ENCODE measurements at places on chromosomes 5 and 9.
A peak's percentile ranks its signal among the peaks of the same experiment; 100 is the strongest.

- peak; percentile 14 for DNase-seq
These were observed 18.7 kb downstream of the HSD17B4 start for GRCh38 chr5:119470851-119471451.

- peak; percentile 83 for DNase-seq
These were observed 39.2 kb upstream of the PCA3 start for GRCh38 chr9:76725011-76725546.

- no peak for DNase-seq
These were observed 156.4 kb upstream of the RUSC2 start for GRCh38 chr9:35333551-35333950.

DNA sequence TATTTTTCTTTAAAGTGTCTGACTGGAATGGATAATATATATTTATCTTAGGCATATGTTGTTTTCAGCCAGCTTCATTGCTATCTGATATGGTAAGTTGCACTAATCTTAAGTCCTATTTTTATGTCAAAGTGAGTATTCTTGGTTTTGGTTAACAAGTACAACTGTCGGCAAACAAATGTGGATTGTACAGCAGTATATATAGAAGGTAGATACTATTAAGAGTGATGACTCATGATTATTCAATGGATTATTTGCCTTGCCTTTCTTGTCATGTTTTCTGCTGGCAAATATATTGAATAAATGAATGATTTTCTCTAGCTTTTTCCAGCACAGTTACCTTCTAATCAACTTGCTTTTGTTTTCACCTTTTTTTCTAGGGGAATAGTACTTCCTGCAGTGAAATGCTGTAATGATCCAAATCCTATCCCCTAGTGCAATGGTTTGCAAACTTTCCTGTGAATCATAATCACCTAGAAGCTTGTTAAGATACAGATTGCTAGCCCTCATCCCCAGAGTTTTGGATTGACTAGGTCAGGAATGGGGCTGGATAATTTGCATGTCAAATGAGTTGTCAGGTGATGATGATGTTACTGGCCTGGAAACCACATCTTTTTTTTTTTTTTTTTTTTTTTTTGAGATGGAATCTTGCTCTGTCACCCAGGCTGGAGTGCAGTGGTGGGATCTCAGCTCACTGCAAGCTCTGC, 60.8 kb upstream of the ARRDC3 start:
- DNase-seq, result no peak

DNA sequence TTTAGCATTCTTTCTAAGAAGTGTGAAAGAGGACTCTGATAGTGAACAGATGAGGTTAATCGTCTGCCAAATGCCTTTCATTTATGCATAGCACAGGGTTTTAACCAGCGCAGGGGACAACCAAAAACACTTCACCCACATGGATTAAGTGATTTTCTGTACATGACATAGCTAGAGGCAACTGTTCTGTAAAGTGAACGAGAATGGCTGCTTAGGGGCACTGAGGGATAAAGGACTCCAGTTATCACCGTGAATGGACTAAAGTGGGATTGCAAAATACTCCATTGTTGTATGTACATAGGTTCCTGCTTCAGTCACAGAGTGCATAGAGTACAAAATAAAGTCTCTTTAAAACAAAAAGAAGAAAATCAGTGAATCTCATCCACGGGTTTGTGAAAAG, 456.8 kb downstream of the DMAC1 start:
- DNase-seq, result no peak

- DNase-seq, result peak; percentile 48
These were observed 15.7 kb downstream of the PNPLA7 start for GRCh38 chr9:137534256-137535119.

GRCh38 chr5:99141534-99142128, 212.8 kb upstream of the CHD1 start:
- no peak for DNase-seq

- no peak for DNase-seq
These were observed 38.9 kb downstream of the ADAMTS2 start for GRCh38 chr5:179306191-179307012.

- no peak for DNase-seq
These were observed 16.8 kb downstream of the ANKH start for GRCh38 chr5:14854799-14855198.

- DNase-seq, result peak; percentile 85
These were observed 4.8 kb upstream of the SMU1 start for GRCh38 chr9:33081128-33081851.

GRCh38 chr9:4196376-4196775, 103.5 kb downstream of the GLIS3 start:
- DNase-seq, result no peak

DNA sequence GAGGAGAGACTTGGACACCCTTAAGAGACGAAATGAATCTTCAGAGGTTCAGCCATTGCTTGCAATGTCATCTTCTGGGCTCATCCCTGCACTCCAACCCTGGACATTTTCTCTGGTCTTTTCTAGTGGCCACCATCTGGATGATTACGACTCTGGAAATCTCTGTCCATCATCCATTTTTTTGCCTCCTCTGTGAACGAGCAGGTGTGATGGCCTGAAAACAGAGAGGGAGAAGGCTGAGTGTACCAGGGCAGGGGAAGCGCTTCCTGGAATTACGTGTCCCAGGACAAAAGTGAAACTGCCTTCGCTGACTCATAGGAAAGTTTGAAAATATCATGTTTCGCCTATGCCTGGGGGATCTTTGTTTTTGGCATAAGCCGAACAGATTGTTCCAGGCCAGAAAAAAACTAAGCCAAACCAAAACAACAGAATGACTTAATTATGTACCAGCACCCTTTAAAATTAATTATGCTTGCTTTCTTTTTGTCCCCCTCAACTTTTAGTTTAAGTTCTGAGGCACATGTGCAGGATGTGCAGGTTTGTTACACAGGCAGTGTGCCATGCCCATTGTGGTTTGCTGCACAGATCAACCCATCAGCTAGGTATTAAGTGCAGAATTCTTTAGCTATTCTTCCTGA, 31.9 kb downstream of the ANKRD33B start:
- no peak for DNase-seq

- no peak for DNase-seq
These were observed 18.2 kb downstream of the TENT2 start for GRCh38 chr5:79630444-79630843.

DNA sequence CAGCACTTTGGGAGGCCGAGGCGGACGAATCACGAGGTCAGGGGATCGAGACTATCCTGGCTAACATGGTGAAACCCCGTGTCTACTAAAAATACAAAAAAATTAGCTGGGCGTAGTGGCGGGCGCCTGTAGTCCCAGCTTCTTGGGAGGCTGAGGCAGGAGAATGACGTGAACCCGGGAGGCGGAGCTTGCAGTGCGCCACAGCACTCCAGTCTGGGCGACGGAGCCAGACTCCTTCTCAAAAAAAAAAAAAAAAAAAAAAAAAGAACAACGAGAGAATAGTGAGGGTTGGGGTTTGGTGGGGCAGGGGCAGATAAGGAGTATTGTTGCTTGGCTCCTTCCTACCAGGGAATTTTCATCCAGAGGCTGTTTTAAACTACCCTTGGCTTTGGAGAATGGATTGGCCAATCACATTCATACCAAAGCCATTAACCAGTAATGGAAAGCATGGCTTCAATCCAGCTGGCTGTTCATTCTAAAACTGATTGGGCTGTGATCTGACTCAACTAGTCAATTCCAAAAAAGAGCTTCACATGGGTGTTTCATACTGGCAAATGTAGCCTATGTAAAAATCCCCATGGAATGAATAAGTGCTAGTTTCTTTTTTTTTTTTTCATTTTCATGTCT, 64.4 kb downstream of the PLCXD3 start:
- no peak for DNase-seq

DNA sequence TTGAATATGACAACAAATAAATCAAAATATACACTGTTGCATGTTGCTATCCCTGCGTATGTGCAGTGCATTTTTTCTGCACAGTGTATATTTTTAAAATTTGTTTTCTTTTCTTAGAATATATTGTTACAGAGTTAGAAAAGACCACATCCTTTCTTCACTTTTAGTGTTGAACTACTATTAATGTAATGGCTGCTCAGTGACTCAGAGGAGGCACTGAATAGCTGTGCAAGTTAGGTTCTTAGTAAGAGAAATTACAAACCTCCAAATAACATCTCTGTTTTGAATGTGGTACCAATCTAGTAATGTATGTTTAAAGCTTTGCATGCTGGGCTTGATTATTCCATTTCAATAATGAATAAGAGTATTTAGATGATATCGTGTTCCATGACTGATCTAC, 208.9 kb upstream of the PRR16 start:
- DNase-seq, result no peak

- no peak for DNase-seq
These were observed 188.9 kb downstream of the SPOCK1 start for GRCh38 chr5:137310051-137310730.

GRCh38 chr5:179124853-179125788, 64.9 kb downstream of the ZNF354C start:
- DNase-seq, result no peak

- DNase-seq, result no peak
These were observed 10.5 kb downstream of the LIX1 start for GRCh38 chr5:97131921-97132320.

DNA sequence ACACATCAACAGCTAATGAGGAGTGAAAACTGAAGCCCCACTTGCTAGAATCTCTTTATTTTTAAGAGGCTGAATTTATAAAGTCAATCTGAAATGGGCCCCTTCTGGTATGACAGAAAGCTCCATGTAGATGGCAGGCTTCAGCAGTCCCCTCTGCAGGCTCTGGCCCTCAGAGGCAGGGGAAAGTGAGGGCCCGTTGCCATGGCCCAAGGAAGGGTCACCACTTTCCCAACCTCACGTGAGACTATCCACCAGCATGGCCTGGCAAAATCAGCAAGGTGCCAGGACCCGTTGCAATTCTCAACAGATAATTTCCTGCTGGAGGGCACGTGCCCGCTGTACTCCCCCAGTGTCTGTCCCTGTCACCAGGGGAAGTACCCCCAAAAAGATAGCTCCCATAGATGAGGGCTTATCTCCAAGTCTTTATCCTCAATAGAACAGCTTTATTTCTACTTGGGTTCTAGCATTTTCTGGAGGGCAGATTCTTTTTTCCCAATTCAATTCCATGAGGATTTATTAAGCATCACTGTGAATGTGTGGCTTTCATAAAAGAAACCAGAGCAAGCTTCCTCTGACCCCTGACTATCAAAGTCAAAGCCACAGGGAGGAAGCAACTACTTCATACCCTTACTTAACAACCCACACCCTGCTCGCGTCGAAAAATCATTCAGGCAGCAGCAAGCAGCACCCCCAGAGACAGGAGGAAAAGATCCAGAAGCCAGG, 85.4 kb upstream of the FSTL4 start:
- DNase-seq, result no peak

DNA sequence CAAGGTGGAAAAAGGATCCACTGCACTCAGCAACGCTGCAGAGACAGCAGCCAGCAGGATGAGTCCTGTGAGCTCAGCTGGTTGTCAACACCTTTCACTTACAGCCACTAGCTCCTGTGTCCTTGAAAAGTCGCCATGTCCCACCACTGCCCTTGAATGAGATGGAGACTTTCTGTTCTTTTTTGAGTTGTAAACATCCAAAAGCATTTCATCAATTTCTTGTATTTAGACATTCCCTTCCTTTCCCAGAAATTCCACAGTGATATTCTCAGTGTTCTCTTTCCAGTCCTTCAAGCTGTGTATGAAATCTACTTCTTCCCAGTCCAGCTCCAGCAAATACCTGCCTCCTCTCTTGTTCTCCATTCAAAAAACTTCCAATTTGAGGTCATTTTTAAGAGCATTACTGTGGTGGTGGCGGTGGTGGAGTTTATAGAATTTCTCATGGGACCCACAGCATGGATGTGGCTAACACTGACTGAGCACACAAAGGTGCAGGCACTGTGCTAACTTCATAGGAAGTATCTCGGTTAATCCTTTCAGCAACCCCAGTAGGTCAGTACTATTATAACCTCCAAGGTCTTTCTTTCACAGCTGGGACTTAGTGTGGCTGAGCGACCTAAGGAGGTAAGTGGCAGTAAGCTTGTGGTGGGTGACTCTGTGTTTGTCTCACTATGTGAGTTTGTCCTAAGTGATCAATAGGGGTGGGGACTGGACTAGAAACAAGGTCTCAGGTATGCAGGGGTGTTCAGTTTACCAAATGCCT, 15.0 kb upstream of the GPX3 start:
- DNase-seq, result no peak

DNA sequence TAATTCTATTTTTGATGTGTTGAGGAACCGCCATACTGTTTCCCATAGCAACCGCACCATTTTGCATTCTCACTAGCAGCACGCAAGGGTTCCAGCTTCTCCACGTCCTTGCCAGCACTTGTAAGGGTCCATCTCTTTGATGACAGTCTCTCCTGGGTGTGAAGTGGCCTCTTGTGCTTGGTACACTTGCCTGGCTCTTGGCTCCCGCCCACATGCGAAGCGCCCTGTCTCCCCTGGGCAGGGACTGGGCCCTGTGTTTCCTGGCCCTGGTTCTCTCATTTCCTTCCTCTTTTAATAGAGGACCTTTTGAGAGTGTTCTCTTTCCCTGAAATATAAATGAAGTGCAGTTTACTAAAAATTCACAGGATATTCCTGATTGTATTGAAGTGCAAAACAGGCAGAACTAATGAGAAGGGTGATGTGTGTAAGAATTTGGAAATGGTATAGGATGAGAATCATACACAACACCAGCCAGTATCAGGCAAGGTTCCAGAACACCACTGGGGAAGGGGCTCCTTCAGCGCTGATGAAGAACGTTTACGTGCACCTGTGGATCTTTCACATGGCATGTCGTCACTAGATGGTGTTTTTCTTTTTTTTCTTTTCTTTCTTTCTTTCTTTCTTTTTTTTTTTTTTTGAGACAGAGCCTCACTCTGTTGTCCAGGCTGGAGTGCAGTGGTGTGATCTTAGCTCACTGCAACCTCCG, 73.0 kb downstream of the EHMT1 start:
- no peak for DNase-seq

DNA sequence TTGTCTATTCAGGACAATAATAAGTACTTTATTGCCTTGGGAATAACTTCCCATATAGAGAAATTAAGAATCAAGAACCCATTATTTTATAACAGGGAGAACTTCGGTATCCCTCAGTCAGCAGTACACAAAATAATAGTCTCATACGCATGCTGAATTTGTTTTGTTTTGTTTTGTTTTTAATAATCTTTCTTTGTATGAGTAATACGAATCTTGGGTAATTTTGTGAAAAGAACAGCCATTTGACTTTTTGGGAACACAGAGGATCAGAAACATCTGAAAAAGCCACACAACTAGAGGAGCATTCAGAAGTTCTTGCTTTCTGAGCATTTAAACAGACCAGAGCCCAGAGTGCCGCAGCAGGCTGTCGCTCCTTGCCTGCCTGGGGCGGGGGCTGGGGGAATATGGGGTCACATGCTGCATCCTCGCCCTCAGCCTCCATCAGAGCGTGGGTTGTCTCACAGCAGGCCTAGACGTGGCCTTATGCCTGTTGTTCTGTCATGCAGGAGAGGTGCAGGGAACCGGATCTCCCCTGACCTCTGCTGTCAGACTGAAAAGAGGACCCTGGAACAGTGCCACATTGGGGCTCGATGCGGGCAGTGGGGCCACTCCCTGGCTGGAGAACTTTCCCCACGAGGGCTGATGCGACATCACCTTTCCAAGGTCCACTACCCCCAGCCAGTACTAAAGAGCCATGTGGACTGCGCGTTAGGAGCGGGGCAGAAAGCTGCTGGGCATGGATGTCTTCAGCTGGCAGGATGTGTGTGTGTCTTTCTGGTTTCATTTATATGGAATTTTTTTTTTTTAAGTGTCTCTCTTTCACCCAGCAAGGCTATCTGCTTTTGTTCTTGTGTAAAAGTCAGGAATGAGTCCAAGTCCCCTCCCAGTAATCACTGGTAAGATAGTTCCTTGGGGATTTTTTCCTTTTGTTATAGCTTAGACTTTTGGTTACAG, 133.4 kb upstream of the OTULINL start:
- DNase-seq, result no peak

GRCh38 chr9:16654596-16655126, 215.8 kb downstream of the BNC2 start:
- no peak for DNase-seq

Measured in NCI-H748 treated with DMSO at 0.1 percent for 48 hours (cell line).